PC-9 (cell line): ENCODE measurements at places on chromosomes 2 and 18. TPM values are rescaled to one million over a fixed set of nuclear protein-coding genes. Genes with fewer than 3 reads are reported as not detected.
A peak's percentile ranks its signal among the peaks of the same experiment; 100 is the strongest.

FLACC1 gene
- 0.75 and 0.87 TPM in 2 replicates for total RNA-seq

CYP27A1 gene
- 0.94 and 2.0 TPM in 2 replicates for total RNA-seq

ACTR3 gene
- total RNA-seq: 220 and 222 TPM in 2 replicates

KCNJ13 gene
- total RNA-seq: not detected in 2 replicates

NAT8 gene
- not detected in 2 replicates for total RNA-seq

DNA sequence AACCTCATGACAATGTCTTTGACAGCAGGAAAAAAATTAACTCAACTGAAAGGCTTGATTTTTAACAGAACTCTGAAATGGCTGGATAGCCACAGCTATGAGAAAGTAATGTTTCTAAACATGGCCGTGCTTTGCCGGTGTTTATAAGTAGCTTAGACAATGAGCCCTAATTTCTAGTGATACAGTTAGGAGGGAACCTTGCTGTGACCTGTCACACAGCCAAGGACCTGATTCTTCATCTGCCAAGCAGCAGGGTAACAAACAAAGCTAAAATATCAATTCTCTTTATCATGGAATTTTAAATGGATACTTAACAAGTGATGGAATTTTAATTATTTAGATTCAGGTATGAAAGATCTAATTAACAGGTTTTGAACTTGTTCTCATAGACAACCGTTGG, 24.3 kb upstream of the DYNC2LI1 start:
- H3K36me3 ChIP-seq: no peaks in the 10 kb centered on the region
- H3K27ac ChIP-seq: no peak overlapping the region
- H3K4me3 ChIP-seq: no peak overlapping the region
- H3K27me3 ChIP-seq: no peaks in the 10 kb centered on the region
- no peak for DNase-seq

DNA sequence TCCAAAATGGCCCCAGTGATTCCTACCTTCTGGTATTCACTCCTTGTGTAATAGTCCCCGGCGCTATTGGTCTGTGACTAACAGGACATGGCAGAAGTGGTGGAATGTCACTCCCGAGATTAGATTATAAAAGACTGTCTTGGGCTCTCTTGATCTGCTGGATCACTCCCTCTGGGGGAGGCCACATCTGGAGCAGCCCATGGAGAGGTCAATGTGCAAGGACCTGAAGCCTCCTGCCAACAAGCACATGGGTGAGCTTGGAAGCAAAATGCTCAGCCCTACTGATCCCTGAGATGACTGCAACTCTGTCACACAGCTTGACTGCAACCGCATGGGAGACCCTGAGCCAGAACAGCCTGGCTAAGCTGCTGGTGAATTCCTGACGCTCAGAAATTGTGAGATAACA, 94.3 kb upstream of the GLI2 start:
- H3K4me3 ChIP-seq: no peak overlapping the region
- no peaks in the 10 kb centered on the region for H3K27me3 ChIP-seq
- DNase-seq: peak; percentile 13
- H3K36me3 ChIP-seq: no peaks in the 10 kb centered on the region
- H3K4me1 ChIP-seq: no peaks in the 10 kb centered on the region

GRCh38 chr18:24268784-24269550, 128.7 kb downstream of the OSBPL1A start:
- no peaks in the 10 kb centered on the region for H3K27me3 ChIP-seq
- H3K27ac ChIP-seq: peak overlapping the region; percentile 83
- peaks cover 37% of the 10 kb centered on the region for H3K4me1 ChIP-seq
- H3K36me3 ChIP-seq: no peaks in the 10 kb centered on the region

DNA sequence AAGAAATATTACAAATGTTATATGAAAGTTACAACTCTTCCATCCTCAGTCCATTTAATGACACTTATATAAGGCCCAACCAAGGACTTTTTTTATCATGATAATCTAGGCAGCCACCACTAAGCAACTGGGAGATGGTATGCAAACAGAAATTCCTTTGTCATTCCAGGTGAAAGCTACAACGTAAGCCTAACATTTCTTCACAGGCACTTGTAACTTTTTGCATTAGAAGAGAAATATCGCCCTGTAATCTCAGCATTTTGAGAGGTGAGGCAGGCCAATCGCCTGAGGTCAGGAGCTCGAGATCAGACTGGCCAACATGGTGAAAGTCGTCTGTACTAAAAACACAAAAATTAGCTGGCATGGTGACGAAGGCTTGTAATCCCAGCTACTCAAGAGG, 581.2 kb upstream of the SLC8A1 start:
- no peaks in the 10 kb centered on the region for H3K36me3 ChIP-seq
- no peak for DNase-seq
- no peak overlapping the region for H3K4me3 ChIP-seq
- no peaks in the 10 kb centered on the region for H3K4me1 ChIP-seq
- H3K27me3 ChIP-seq: no peaks in the 10 kb centered on the region
- no peak overlapping the region for H3K27ac ChIP-seq

DNA sequence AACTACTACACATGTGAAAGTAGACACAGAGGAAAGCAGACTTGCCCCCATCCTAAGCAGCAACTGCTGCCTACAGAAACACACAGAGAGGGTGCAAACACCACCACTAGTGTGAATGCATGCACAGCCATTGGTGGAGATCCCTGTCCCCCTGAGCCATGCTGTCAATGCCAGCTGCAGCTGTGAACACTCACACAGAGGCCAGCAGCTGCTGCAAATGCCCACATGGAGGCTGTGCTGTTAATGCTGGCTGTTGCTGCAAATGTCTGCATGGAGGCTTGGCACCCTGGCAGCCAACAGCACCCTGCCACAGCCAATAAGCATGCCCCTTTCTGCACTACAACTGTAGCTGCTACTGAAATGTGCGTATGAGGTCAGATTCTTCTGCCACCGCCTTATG, 355.0 kb downstream of the LNPK start:
- no peaks in the 10 kb centered on the region for H3K4me1 ChIP-seq
- DNase-seq: no peak
- H3K36me3 ChIP-seq: no peaks in the 10 kb centered on the region
- no peak overlapping the region for H3K4me3 ChIP-seq
- no peak overlapping the region for H3K27ac ChIP-seq

DNA sequence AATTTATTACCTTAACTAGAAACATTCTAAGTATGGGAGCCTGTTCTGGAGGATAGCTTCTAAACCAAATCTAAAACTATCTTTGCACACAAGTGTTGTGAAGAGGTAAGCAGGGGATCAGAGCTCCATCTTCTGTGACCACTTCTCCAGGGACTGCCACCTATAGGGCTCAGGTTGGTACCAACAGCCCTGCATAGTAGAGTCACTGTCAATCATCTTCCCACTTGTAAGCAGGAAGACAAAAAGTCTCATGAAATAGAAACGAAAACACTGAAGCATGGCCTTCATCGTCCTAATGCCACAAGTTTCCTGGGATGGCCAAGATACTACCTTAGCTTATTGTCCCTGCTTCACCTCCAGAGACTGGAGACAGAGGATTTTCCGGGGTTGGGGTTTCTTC, 43.8 kb downstream of the KANSL3 start:
- DNase-seq: no peak
- H3K27ac ChIP-seq: no peak overlapping the region
- no peaks in the 10 kb centered on the region for H3K4me1 ChIP-seq
- peaks cover 52% of the 10 kb centered on the region for H3K36me3 ChIP-seq

DNA sequence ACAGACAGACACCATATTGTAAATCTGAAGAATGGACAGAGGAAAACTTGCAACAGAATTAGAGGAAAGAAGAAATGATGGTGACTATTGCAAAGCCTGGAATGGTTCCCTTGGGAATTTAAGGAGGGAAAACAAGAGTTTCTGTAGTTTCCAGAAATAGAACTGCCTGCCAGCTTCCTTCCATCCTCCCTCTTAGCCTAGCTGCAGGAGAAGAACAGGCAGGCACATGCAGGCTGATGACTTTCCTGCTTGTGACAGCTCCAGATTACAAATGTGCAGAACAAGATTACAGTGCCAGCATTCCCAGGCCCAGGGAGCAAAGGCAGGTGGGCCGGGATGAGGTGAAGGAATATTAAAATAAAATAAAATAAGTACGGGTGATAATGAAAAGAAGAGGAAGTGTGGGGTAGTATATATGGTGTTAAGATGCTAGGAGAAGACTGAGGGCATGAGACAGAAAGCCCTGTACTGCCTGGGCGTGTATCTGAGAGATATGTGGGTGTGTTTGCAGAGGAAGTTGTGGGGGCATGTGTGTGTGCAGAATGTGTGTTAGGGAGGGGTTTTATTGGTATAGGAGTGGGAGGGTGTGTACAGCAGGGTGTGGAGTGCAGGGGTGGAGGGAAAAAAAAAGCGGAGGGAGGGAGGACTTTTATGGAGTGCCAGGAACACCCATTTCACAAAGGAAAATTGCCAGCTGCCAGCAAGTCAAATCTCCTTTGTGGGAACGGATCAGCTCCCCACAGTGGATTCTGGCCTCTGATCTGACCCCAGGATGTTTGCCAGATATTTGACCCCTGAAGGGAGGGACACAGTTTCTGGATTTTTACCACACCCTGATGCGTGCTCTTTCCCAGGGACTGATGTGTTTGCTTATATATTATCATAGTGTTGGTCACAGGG, 43.9 kb upstream of the NEMP2 start:
- peak overlapping the region; percentile 51 for H3K27ac ChIP-seq
- peaks cover 6% of the 10 kb centered on the region; the same call in 1 of the 2 replicates for H3K4me1 ChIP-seq
- no peak overlapping the region for H3K4me3 ChIP-seq

GRCh38 chr2:13522917-13523821, 806.4 kb downstream of the TRIB2 start:
- no peaks in the 10 kb centered on the region for H3K36me3 ChIP-seq
- 0 out of 2 replicates have a peak, but pooled peaks cover 9% of the 10 kb centered on the region for H3K4me1 ChIP-seq
- no peaks in the 10 kb centered on the region for H3K27me3 ChIP-seq
- DNase-seq: peak; percentile 44
- no peak overlapping the region for H3K4me3 ChIP-seq

DNA sequence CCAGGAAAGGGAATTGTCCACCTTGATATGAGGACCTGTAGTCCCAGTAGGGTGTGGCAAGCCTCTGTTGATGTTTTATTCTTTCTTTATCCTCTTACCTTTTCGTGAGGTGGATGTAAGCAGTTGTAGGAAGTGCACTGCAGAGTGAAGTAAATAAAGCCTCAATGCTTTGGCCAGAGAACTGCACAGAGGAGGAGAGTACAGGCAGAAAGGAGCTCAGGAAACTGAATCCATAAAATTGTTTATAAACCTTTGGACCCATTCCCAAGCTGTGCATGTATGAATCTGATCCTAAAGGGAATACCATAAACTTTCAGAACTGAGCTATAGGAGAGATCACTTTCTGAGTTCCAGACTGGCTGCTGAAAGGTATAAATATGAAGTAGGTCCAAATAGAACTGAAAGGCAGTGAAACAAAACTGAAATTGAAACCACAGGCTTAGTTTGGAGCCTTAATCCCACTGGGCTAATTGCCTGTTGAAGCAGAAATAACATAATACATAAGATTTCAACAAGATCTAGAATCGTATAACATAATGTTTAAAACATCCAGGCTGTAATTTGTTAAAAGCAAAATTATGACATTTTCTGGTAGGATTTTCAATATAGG, 17.9 kb upstream of the SLC9A4 start:
- no peaks in the 10 kb centered on the region for H3K4me1 ChIP-seq
- no peak overlapping the region for H3K4me3 ChIP-seq
- no peak overlapping the region for H3K27ac ChIP-seq
- DNase-seq: no peak

GRCh38 chr2:179768765-179769164, 92.6 kb downstream of the ZNF385B start:
- H3K4me3 ChIP-seq: no peak overlapping the region
- no peaks in the 10 kb centered on the region for H3K27me3 ChIP-seq
- H3K4me1 ChIP-seq: no peaks in the 10 kb centered on the region
- no peaks in the 10 kb centered on the region for H3K36me3 ChIP-seq
- DNase-seq: no peak

DNA sequence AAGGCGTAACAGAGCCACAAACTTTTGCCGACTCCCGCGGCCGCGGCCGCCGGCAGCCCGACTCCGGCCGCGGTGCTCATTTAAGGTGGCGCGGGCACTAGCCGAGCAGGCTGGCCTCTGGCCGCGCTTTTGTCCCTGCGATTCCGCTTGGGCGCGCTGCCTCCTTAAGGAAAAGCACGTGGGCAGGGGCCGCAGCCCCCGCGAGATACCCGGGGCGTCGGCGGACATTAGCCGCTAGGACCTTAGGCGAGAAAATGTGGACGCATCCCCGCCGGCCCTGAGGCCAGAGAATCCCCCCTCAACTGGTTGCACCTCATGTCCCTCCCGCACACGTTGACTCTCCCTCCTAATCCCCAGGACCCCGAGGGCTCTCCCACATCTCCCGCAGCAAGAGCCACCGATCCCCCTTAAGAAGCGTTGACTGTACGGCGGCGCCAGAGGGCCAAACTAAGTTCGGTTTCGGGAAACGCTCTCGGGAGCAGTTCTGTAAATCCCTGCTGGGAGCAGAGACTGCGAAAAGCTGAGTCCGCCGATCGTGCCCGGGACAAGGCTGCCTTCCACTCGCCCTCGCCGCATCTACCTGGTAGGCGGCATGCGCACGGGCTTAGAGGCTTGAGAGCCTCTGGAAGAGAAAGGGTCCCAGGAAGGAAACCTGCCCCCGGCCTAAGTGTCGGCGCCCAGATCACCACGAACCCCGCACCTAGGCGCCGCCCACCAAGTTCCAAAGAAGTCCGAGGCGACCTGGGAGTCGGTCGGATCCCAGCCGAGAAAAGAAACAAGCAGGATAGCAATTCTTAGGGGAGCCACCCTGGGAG, 1.8 kb upstream of the SATB2 start:
- peak overlapping the region; percentile 69 for H3K4me3 ChIP-seq
- H3K4me1 ChIP-seq: peaks cover 24% of the 10 kb centered on the region
- DNase-seq: peak; percentile 81
- H3K36me3 ChIP-seq: no peaks in the 10 kb centered on the region
- H3K27ac ChIP-seq: peak overlapping the region; percentile 78

GRCh38 chr2:237670641-237671040, 43.3 kb downstream of the LRRFIP1 start:
- H3K27ac ChIP-seq: no peak overlapping the region
- no peak overlapping the region for H3K4me3 ChIP-seq
- no peaks in the 10 kb centered on the region for H3K36me3 ChIP-seq
- H3K27me3 ChIP-seq: no peaks in the 10 kb centered on the region
- no peaks in the 10 kb centered on the region for H3K4me1 ChIP-seq

- no peak for DNase-seq
Observed at GRCh38 chr18:36155851-36156757, 26.4 kb downstream of the ELP2 start.

GRCh38 chr2:215684448-215685237, 248.8 kb upstream of the FN1 start:
- peaks cover 34% of the 10 kb centered on the region for H3K4me1 ChIP-seq
- H3K27ac ChIP-seq: peak overlapping the region; percentile 37
- H3K27me3 ChIP-seq: no peaks in the 10 kb centered on the region
